ENCODE measurements at places on chromosomes 2 and 18.

- no peak for DNase-seq
Measured at GRCh38 chr2:9219027-9219445, 12.4 kb downstream of the ASAP2 start.

DNA sequence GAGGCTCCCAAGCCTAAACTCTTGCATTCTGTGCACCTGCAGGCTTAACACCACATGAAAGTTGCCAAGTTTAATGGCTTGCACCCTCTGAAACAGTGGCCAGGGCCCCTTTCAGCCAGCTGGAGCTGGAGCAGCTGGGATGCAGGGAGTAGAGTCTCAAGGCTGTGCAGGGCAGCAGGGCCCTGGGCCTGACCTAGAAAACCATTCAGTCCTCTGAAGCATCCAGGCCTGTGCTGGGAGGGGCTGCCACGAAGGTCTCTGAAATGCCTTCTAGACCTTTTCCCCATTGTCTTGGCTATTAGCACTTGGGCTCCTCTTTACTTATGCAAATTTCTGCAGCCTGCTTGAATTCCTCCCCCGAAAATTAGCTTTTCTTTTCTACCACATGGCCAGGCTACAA lies 10.6 kb upstream of the SFT2D3 start:
- no peak for DNase-seq

DNA sequence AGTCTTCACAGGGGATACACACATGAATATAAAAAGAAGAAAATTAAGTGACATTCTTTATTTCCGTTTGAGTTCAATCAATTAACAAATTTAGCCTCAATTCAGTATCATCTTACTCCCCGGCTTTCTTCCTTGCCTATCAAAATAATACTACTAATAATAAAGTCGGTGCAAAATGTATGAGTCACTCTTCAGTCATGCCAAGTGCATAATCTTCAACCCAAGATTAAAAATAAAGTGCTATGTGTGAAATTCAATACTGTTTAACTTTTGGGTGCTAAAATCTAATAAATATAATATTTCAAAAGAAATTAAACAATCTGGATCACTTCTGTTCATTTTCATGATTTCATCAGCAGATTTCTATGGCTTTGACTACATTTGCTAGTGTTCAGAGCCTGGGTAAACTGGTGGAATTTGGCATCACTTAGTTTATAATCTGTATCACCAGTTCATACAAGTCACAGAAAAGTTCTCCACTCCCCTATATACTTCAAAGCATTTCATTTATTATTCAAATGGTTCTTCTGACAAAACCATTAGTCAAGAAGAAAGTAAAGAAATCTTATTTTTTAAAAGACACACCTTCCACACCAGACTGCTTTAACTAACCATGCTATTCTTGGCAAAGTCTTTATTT lies 183.6 kb downstream of the THADA start:
- DNase-seq = no peak

- DNase-seq = no peak
Measured at GRCh38 chr2:100317634-100318033, 4.7 kb downstream of the LONRF2 start.

- DNase-seq = no peak
Measured at GRCh38 chr18:24011123-24011917, 3.2 kb upstream of the TTC39C start.

DNA sequence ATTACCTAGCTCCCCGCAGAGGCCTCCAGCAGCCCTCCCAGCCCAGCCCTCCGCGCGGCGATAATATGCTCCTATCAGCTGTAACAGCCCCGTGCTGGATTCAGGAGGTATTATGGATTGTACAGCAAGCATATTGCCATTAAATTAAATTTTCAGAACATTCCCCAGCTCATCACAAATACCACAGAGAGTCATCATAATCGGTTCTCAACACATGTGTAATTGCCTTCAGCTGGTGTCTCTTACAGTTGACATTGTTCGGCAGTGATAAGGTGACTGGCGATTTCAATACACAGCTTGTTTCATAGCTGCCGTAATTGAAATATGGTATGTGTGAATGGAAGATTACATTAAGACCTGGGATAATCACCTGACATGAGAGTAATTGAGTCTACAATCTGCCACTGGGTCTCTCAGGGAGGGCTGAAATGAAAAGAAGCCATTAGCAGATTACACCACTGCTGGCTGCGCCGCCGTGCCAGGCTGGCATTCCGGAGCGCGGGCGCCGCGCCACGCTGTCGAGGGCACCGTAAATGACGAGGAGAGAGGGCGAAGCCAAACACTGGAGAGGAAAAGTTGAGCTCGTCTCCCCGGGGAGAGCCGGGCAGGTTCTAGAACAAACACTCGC lies 549.4 kb upstream of the SALL3 start:
- no peak for DNase-seq

- no peak for DNase-seq
Measured at GRCh38 chr2:216056739-216057138, 24.9 kb downstream of the PECR start.

- DNase-seq = no peak
Measured at GRCh38 chr18:22223254-22223964, 54.0 kb downstream of the GATA6 start.
